ENCODE measurements at places on chromosomes 6 and 20.

DNA sequence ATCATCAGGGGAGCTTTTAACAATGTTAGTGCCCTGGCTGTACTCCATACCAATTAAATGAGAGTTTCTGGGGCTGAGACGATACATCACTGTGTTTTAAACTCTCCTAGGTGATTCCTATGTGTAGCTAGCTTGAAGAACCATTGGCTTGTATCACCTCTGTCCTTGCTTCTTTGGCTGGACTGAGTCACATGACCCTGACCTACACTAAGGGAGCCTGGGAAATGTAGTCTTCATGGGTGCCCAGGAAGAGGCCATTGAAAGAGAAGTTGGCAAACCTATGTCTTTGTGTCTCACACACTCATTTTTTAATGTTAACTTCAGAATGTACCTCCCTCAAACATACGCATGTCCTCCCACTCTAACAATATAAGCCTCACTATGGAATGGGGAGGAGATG is 506.6 kb downstream of the DHX35 start:
- DNase-seq: no peak

DNA sequence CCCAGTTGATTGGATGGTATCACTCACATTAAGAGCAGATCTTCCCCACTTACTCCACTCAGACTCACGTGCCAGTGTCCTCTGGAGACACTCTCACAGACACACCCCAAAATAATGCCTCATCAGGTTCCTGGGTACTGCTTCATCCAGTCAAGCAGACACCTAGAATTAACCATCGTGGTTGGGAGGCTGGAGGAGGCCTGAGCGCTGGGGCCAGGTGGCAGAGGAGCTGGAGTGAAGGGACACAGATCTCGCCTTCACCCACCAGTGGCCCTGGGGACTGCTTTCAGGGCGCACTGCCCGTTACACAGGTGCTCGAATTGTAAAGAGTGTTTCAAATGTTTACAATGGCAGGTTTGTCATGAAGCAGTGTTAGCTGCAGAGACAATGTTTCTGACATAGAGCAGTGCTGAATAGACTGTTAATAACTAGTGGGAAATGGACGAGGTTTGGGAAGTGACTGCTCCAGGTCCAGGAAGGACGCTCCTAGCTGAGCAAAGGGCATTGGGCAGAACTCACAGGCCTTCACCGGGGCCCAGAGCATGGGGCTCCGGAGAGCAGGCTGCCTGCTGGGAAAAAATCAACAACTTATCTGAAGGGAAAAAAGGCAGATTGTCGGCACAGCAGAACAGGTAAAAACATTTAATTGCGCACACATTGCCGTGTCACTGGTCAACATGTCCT is 38.4 kb downstream of the TMEM242 start:
- DNase-seq: no peak

DNA sequence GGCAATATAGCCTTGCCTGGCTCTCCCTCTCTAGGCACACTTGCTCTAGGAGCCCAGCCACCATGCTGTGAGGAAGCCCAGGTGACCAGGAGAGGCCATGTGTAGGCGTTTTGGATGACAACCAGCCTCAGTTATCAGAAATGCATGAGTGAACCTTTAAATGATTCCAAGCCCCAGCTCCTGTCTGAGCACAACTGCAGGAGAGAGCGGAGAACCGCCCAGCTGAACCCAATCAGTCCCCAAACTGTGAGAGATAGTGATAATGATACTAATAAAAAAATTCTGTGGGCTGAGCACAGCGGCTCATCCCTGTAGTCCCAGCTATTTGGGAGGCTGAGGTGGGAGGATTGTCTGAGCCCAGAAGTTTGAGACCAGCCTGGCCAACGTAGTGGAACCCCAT is 83.8 kb upstream of the TOX2 start:
- DNase-seq: no peak

DNA sequence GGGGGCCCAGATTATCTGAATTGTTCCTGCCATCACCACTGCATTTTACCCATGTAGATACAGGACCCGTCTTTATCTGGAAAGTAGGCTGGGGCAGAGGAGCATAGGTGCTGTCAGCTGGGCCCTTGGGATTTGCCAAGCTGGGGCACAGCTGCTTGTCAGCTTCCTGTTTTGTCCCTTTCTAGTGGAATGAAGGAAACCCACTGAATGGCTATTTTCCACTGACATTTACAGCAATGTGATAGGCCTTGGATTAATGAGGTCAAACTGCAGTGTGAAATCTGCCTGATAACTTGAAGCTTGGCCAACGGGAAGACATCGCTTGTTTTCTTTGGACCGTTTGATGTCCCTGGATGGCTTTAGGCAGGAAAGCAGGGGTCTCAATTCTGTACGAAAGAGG is 6.7 kb downstream of the PPP1R16B start:
- no peak for DNase-seq

- no peak for DNase-seq
Measured at GRCh38 chr6:113370508-113371502, 486.3 kb upstream of the MARCKS start.

DNA sequence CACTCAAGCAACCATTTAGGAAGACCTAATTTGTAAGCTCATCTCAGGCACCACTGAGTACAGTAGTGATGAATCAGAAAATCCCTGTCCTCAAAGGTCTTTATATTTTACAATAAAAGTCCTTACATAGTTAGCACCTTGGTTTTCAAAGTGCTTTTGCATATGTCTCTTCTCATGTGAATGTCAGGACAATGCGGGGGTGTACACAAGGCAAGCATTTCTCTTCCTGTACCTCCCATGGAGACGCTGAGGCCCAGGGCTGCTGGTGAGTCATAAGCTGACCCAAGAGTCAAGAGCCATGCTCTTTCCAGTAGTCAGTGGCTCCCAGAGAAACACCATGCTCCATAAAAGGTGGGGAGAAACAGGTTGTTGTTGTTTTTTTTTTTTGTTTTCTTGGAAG is 174.0 kb downstream of the GJA10 start:
- DNase-seq: no peak
